ENCODE measurements at places on chromosomes 7 and 10. TPM values are rescaled to one million over a fixed set of nuclear protein-coding genes. Genes with fewer than 3 reads are reported as not detected.

The GTF2IRD2 gene
- total RNA-seq: 27.0 TPM

GRCh38 chr10:68032113-68032512, 43.0 kb downstream of the HERC4 start:
- DNase-seq: no peak

DNA sequence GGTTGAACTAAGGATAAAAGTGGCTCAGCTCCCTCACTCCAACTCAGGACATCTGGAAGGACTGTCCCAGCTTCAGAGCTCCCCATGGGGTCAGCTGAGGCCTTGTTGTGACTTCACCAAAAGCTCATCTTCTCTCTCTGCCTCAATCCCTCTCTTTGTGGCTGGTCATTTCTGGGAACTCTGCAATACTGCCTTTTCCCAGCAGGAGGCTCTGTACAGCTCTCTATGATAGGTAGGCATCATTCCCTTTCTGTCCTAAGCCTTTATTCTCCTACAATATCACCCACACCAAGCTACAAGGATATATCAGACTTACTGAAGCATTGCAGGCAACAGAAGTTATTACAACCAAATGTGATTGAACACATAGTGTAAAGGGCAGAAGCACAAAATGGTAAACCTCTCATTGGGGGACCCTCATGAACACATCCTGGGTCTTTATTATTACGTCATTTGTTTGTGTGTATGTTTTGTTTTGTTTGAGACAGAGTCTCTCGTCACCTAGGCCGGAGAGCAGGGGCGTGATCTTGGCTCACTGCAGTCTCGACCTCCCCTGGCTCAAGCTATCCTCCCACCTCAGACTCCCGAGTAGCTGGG, 36.7 kb upstream of the PRPS1L1 start:
- no peak for DNase-seq

DNA sequence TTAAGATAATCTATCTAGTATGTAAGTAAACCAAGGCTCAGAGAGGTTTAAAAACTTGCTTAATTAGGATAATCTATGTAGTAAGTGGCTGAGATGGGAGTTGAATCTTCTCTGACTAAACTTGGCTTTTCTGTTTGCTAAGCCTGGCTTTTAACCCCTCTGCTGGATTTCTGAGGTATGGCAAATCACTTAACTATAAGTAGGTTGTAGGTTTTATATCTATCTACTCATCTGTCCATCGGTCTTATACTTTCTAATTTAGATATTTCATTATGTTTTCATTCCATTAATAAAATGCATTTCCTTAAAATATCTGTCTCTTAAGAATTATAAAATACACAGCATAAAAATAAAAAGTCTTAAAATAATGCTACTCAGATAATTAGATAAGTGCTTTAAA, 59.4 kb downstream of the ST7 start:
- no peak for DNase-seq

DNA sequence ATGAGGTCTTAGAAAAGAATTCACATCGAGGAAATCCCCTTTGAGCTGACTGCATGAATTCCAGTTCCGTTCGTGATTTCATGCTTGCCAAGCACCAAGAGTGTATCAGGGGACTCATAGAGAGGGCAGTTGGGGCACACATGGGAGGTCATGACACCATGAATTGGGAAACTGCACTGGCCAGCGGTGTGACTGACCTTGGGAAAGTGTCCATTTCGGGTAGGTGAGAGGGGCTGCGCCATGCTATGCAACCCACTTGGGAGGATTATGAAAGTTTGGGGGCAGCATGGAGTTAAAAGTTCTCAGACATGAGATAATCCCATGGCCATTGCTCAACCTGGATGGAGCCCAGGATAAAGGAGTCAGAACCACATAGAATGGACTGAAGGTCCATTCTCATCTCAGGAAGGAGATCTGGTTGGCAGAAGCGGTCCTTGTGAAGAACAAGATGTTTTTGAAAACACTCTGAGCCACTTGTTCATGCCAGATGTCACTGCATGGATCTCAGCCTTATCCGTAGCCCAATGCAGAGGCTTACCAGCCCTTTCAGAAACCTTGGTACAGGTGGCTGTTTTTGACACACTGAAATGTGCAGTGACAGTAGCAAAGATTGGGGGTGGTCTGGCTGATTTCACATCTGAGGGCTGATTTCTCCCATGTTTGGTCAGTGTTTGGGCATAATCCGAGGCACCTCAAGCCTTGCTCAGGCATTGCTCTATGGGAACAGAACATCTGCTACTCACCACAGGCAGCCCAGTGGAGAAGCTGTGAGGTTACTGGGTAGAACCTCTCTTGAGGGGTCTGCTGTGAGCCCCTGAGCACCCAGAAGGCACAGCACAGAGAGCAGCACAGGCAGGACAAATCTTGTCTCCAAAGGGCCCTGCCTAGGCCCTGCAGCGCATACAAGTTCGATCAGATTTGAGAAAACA, 252.3 kb downstream of the CXCL12 start:
- DNase-seq: no peak

GRCh38 chr7:75658369-75658768, 80.4 kb downstream of the HIP1 start:
- no peak for DNase-seq

All from cerebellum (tissue), 4 donors.